ENCODE measurements at places on chromosomes 3 and 15.

GRCh38 chr3:187197335-187197649, at the start of gene RTP1:
RTP1 (plus strand) TSS chr3:187197486; CDS start chr3:187197516, 30 bp downstream.
- DNase-seq: no peak

- peak; percentile 68 for DNase-seq
Observed at GRCh38 chr15:63018639-63019038, 23.9 kb upstream of the TPM1 start.

GRCh38 chr3:38207254-38208003, 42.1 kb downstream of the OXSR1 start:
- DNase-seq: peak; percentile 9

DNA sequence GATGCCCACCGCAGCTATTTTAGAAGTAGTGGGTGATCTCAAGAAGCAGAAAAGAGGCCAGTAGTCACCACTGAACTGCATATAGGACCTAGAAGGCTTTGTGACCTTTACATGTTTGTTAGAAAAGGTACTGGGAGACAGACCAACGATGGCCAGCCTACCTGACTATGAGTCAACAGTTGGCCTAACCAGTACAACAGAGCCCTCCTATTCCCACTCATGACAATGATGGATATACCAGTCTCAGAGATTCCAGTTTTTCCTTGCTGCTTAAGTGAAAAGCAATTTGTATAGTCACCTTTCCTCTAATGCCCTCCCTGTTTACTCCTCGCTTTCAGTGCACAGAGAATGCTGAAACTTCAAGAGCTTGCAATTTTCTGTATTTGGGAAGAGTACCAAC, 86.6 kb upstream of the PPIB start:
- DNase-seq: no peak

- no peak for DNase-seq
Observed at GRCh38 chr3:66851894-66852613, 146.1 kb upstream of the KBTBD8 start.

All from NB4 (cell line).